Fibroblast of the conjunctiva (primary cell): ENCODE measurements at places on chromosomes 11 and 22.

GRCh38 chr11:65425105-65425970 lies 2.7 kb downstream of the NEAT1 start:
- DNase-seq = no peak

DNA sequence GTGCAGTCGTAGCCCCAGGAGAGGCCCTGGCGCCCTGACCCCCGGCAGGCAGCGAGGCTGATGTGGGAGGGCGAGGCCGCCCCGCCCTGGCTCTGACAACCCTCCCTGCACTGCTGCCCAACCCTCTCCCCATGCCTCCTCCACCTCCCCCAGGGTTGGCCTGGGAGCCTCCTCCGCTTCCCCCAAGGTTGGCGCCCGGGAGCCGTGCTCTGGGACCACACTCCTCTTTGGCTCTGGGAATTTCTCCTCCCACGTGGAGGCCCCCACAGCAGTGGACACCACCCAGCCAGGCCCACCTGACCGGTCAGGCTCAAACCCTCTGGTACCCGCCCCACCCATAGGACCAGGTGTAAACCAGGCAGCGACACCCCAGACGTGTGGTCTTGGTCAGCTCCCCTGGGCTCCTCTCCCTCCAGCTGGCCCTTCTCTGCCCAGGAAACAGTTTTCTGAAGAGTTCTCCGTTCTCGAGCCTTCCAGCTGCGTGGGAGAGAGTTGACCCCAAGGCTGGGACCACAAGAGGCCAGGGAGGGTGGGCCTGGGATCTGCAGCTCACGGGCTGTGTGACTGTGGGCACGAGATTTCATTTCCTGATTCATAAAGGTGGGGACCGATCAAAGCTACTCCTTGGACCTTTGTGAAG lies 39.5 kb upstream of the BRSK2 start:
- DNase-seq = no peak

- no peak for DNase-seq
These were observed 1.8 kb downstream of the DEPDC7 start for GRCh38 chr11:33017478-33017877.

GRCh38 chr11:99537681-99538080 lies 516.9 kb downstream of the CNTN5 start:
- DNase-seq = no peak

DNA sequence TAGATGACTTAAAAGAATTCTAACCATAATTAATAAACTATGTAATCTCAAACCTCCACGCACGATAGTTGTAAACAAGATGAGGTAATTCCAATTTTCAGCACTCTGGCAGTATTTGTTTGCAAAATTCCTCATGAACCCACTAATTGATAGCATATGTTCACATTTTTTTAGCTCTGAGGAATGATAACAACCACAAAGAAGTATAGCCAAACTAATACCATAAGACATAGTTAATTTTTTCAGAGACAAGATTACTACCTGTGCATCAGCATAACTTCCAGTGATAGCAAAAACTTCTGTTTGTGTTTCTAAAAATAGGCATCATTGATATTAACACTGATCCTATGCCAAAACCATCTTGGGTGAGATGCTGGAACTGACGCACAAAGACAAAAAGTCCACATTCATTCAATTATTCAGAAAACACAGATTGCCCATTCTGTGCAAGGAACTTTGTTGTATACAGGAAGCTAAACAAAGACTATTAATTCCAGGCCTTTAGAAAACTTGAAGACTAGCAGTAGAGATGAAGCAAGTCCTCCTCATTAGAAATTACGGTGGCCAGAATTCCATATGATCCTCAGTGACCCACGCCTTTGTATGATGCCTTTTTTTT lies 57.7 kb downstream of the PDGFD start:
- peak; percentile 47 for DNase-seq

DNA sequence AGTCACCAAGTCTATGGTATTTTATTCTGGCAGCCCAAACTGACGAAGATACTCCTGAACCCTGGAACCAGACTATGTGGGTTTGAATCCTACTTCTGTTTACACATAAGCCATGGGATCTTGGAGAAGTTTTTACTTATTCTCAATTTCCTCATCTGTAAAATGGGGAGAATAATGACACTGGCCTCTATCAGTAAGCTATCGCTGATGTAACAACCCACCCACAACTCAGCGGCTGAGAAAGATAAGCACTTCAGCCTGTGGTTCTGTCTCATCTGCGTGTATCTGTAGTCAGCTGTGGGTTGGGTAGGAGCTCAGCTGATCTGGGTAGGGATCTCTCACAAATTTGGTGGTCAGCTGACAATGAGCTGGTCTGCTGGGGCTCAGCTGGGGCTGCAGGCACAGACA lies 68.0 kb upstream of the ALX4 start:
- no peak for DNase-seq

DNA sequence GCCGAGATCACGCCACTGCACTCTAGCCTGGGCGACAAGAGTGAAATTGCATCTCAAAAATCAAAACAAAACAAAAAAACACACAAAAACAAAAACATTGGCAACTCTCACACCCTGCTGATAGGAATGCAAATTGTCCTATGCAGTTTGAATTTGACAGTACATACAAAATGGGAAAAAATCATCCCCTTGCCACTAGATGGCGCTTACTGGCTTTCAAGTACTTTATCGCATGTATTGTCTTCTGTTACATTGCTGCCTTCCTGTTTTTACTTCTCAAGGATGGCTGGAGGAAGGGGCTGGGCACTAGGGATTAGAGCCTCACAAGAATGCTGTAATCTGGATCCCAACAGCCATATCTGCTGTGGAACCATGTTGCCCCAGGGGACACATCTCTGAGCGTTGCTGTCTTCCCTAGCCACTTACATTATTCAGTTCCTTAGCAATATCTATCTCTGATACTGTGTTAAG lies 59.4 kb upstream of the A4GALT start:
- peak; percentile 95 for DNase-seq
